Ureter (tissue), 1 donor: ENCODE measurements at places on chromosomes 3 and 15. TPM values are rescaled to one million over a fixed set of nuclear protein-coding genes. Genes with fewer than 3 reads are reported as not detected.

The PAQR5 gene
- total RNA-seq, result 6.5 TPM

The LTK gene
- total RNA-seq, result 0.73 TPM

The FSIP1 gene
- total RNA-seq, result 1.4 TPM

The GUCA1C gene
- total RNA-seq, result not detected

The RPL14 gene
- 2,169 TPM for total RNA-seq

The RAD54L2 gene
- 29.9 TPM for total RNA-seq

The ERICH6 gene
- 0.36 TPM for total RNA-seq

The TTLL13 gene
- total RNA-seq, result 0.36 TPM

The ANKRD34C gene
- total RNA-seq, result not detected

The SV2B gene
- 2.3 TPM for total RNA-seq

The GAP43 gene
- not detected for total RNA-seq

The ACKR2 gene
- total RNA-seq, result 17.2 TPM

The CYP8B1 gene
- total RNA-seq, result not detected

The C15orf39 gene
- total RNA-seq, result 32.7 TPM

The PML gene
- 102 TPM for total RNA-seq

The SLCO3A1 gene
- 42.3 TPM for total RNA-seq

The MUSTN1 gene
- 15.9 TPM for total RNA-seq

The CLDN16 gene
- 1.1 TPM for total RNA-seq

The ACTC1 gene
- total RNA-seq, result 29.7 TPM

The PTX3 gene
- total RNA-seq, result 2.1 TPM

The CLASP2 gene
- total RNA-seq, result 81.2 TPM

The SCG3 gene
- 0.18 TPM for total RNA-seq

The NBEAL2 gene
- 122 TPM for total RNA-seq

The FBXW12 gene
- total RNA-seq, result 0.23 TPM

The TRIM59 gene
- 7.0 TPM for total RNA-seq

The CLDN18 gene
- total RNA-seq, result not detected

The STRA6 gene
- 50.9 TPM for total RNA-seq

The PAK6 gene
- total RNA-seq, result 29.5 TPM

The CTXN2 gene
- not detected for total RNA-seq

The CHST2 gene
- 8.1 TPM for total RNA-seq

The TM4SF4 gene
- total RNA-seq, result not detected

The ENTPD3 gene
- 30.1 TPM for total RNA-seq

The PSMD6 gene
- total RNA-seq, result 69.6 TPM

The CD200R1L gene
- not detected for total RNA-seq
